NCI-H1092 (cell line): ENCODE measurements at places on chromosomes 6 and 20.

DNA sequence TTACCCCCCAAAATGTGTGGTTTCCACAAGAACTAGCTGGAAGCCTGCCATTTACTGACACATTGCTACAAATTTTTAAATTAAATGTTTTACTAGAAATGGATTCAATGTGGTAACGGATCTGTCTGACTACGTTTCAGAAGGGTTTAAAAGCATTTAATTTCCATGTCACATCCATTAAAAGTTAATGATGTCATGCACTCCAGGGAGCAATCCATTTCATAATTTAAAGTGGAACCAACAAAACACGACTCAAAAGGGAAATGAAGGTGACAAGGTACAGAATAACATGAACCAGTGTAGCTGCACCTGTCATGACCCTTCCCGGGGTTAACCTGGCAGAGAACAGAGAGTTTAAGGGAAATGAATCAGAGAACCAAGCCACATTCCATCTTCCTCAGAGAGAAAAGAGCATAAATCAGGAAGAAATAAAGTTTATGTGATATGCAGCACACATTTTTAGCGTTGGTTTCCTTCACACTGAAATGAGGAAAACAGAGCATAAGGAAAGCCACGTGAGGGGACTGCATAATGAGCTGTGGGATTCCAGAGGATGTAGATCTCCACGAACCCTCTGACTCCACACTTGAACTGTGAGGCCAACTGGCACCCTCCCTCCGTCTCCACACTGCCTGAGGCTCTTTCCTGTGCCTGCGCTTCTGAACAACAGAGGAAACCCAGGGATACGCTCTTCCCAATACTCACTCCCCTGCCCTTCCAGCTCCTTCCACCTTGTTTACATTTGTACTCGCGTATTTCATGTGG lies 170.3 kb upstream of the AHI1 start:
- DNase-seq: no peak

DNA sequence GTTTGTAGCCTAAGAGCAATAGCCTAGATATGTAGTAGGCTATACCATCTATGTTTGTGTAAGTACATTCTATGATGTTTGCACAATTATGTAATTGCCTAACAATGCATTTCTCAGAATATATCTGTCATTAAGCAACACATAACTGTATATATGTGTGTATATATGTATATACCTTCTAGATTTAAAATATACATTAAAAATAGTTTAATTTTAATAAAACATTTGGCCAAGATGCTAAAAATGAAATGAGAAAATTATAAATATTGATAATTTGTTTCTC lies 20.6 kb downstream of the SESN1 start:
- no peak for DNase-seq

DNA sequence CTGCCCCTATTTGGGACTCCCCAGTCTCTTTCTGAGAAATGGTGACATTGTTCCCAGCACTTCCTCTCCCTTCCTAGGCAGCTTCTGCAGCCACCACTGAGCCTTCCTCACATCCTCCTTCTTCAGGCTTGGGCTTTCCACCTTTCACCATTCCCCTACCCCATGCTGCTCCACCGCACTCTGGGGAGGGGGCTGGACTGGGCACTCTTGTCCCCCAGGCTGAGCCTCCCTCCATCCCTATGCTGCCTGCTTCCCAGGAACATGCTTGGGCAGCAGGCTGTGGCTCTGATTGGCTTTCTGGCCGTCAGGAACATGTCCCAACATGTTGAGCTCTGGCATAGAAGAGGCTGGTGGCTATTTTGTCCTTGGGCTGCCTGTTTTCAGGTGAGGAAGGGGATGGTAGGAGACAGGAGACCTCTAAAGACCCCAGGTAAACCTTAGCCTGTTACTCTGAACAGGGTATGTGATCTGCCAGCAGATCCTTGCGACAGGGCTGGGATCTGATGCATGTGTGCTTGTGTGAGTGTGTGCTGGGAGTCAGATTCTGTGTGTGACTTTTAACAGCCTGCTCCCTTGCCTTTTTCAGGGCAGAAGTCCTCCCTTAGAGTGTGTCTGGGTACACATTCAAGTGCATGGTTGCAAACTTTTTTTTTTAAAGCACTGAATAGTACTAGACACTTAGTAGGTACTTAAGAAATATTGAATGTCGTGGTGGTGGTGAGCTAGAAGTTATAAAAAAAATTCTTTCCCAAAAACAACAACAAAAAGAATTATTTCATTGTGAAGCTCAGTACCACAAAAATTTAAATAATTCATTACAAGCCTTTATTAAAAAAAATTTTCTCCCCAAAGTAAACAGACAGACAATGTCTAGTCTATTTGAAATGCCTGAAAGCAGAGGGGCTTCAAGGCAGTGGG lies 2.1 kb upstream of the CDKN1A start:
- no peak for DNase-seq

DNA sequence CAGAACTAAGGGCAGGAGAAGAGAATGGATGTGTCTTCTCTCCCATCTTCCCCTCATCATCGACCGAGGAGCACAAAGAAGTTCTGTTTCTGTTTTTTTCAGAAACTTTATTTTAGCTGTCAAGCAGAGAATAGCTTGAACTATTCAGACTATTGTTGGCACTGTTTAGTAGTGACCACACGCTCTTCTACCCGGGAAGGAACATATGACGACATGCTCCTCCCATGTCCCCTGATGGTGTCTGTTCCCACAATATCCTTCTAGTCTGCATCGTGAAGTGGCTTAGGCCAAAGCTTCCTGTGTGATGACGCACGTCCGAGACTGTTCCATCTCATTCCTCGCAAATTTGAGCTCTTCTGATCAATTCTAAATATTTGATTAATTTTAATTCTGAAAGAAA lies 27.2 kb upstream of the KIF25 start:
- DNase-seq: no peak

DNA sequence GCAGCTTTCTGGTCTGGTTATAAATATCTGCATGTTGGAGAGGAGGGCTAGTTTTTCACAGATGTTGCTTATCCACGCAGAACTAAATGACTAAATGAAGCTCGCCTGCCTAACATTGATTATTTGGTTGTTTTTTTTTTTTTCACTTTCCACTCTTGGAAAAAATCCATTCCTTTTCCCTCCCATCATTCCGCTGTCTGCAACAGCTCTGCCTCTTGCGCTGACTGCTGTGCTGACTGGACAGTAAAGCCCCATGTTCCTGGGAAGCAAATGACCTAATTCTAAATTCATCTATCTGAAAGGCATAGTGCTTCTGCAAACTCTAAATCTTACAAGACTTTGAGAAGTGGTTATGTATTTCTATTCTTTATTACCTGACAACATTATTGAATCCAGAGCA lies 255.5 kb upstream of the PLN start:
- DNase-seq: no peak

- DNase-seq: no peak
Observed at GRCh38 chr6:110635096-110635495, 158.7 kb upstream of the SLC22A16 start.

DNA sequence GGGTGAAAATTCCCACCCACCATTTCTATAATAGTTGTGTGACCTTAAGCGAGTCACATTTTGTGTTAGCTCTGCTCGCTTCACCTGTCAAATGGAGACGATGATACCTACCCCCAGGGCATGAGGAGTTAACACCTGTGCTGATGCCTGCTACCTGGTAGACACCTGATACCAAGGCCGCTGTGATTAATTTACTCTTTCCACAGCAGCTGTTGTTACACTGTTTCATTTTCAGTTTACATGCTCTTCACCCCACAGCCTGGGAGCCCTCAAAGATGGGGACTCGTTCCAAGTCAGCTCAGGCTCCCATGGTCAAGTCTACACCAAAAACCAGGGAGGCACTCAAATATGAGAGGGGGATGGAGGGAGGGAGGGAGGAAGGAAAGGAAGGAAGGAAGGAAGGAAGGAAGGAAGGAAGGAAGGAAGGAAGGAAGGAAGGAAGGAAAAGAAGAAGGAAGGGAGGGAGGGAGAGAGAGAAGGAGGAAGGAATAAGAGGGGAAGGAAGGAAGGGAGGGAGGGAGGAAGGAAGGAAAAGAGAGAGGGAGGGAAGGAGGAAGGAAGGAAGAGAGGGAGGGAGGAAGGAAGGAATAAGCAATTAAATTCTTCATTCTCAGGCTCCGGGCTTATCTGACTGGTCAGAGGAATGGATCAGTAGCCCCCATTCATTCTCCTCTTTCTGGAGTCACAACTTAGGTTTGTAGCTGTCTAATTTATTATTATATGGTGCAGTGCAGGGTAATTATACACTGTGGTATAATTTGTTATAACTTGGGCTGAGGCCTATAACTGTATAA lies 40.9 kb downstream of the PDYN start:
- DNase-seq: no peak
